EH (cell line): ENCODE measurements at places on chromosomes 4 and X.
A peak's percentile ranks its signal among the peaks of the same experiment; 100 is the strongest.

DNA sequence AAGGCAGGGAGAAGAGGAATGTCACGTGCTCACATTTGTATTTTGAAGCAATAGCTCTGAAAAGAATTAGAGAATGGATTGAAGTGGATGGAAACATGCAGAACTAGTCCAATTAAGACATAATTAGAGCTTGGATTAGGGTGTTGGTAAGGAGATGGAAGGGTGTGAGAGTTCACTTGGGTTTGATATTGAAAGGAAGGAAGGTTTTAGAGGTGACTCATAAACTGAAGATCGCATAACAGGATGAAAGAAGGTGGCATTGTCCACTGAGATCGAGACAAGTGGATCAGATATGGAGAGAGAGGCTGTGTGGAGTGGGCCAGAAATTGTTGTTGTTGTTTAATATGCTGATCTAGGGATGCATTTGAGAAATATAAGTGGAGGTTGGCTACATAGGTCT is 244.0 kb upstream of the SMIM31 start:
- no peak for DNase-seq

DNA sequence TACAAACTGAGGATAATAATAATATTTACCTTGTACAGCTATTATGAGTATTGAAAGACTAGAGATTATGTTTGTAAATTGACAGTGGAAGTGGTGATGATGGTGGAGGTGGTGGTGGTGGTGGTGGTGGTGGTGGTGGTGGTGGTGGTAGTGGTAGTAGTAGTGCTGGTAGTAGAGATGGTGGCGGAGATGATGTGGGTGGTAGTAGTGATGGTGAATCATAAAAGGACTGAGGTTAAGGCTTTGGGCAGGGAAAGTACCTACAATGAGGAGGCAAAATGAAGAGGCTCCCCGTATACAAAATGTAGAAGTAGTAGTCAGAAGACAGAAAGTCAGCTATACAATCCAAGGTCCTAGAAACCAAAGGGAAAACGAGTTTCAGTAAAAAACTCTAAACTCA is 214.1 kb downstream of the BCOR start:
- no peak for DNase-seq

GRCh38 chr4:102343964-102344519 is 1.2 kb downstream of the SLC39A8 start:
- DNase-seq: no peak

- DNase-seq: no peak
Observed at GRCh38 chr4:9845791-9846493, 64.5 kb downstream of the DRD5 start.

DNA sequence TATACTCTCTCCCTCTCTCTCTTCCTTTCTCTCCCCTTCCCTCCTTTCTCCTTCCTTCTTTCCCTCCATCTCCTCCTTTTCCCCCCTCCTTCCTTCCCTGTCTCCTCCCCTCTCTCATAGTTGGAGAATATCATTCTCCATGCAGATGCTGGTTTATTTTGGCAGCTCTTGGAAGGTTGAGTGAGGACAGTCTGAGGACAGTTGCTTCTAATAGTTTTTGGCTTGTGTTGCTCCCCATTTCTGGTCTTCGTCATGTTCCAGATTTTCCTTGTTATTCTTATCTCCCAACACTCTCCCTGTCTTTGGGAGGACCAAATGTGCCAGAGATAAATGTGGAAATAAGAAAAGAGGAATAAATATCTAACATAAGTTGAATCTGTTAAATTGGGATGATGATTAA is 263.0 kb downstream of the FRMPD4 start:
- no peak for DNase-seq

GRCh38 chr4:165680821-165681220 is 192.2 kb upstream of the TLL1 start:
- DNase-seq: no peak

DNA sequence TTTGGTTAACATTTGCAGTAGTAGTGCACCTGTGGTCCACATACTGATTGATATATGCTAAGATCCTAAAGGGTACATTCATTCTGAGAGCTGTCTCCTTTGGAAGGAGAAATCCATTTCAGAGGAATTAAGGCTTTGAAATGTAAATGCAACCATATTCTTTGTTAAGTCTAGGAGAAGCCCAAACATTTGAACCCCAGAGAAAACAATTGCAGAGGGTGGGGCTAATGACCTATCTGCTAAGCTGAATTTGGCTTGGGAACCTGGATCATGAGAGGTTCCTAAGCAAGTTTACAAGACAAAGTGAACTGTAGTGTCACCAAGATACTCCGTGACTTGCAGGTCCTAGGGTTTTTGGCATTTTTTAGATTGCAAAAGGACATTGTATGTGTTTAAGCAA is 41.2 kb downstream of the LAS1L start:
- no peak for DNase-seq

GRCh38 chrX:115949900-115950822 is 220.4 kb upstream of the AGTR2 start:
- DNase-seq: no peak

GRCh38 chrX:121028419-121028818 is 19.0 kb upstream of the GLUD2 start:
- DNase-seq: no peak

DNA sequence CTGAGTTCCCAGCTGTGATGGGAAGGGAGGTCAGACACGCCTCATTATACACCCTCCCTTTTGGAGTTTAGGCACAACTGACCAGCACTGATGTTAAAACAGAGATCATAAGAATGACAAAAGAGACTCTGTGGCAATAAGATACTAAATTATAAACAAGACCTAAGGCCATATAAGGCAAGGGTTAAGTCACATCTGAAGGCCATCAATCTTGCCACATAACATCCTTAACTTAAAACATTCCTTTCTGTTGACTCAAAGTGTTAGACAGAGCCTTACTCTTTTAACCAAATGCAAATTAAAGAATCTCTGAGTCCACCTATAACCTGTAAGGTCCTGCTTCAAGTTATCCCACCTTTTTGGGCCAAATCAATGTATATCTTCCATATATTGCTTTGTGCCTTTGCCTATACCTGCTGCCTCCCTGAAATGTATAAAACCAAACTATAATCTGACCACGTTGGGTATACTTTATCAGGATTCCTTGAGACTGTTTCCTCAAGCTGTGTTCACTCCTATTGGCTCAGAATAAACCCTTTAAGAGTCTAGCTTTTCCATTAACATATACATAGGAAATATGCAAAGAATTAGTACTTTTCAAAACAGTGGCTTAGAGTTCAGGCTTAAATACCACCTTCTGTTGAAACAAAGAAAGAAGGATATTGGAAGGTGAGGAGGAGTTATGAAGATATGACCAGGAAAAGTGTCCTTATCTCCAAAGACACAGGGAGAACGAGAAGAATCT is 214.4 kb upstream of the PPP1R2C start:
- DNase-seq: no peak

- peak; percentile 86 for DNase-seq
Observed at GRCh38 chrX:100636321-100636991, at the start of gene TSPAN6. TSS of gene TSPAN6 (minus strand) at chrX:100636806. CDS start at chrX:100636694, 112 bp downstream.

DNA sequence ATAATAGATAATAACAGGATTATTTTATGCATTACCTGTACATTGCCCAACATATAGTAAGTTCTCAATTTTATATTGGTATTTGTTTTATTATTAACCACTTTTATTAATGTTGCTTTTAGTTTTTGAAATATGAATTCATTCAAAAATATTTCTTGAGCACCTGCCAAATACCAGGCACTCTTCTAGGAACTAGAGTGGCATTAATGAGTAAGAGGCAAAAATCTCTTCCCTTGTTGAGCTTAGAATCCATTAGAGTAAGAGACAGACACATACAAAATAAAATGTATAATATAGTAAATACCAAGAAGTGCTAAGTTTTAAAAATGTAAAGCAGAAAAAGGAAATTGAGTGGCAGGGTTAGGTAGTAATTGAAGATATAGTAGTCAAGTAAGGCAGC is 45.8 kb downstream of the TET2 start:
- no peak for DNase-seq

DNA sequence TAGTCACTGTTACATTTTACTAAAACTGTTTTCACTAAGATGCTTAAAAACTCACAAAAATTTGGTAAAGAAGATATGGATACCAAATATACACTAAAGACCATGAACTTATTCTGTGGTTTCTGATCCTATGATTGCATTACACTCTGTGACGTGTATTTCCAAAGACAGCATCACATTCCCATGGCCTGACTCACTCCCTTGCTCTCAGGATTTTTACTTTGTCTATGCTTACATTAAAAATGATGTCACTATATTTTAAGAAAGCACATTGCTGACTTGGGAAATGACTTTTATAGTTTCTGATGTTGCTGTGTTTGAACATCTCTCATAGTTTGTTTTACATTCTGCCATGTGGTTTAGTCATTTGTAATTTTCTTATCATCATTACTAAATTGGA is 327.9 kb upstream of the MAGEB18 start:
- DNase-seq: no peak

GRCh38 chr4:173515458-173515857 is 14.6 kb downstream of the HAND2 start:
- no peak for DNase-seq

- no peak for DNase-seq
Observed at GRCh38 chr4:11805842-11806241, 377.1 kb upstream of the HS3ST1 start.

DNA sequence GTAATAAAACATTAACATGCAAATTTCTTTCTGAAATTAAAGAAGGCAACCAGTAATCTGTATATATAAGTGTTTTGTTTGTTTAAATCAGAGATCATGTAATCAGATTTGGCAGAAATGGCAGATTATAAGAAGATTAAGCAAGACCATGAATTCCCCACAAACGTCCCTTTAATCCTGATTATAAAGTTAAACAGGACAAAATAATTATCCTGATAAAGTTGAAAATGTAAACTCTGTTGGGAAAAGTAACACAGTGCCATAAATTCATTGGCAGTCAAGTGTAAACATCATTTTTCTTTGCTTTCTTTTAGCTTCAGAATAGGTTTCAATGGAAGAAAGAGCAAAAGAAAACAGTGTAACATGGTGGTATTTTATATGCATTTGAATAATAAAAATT is 256.3 kb downstream of the KCNIP4 start:
- DNase-seq: no peak

GRCh38 chr4:13700021-13700857 is 72.7 kb upstream of the BOD1L1 start:
- DNase-seq: peak; percentile 87

GRCh38 chrX:49233176-49233575 is at the start of gene CACNA1F:
TSS of gene CACNA1F (minus strand) at chrX:49233340. CDS start at chrX:49233309, 31 bp downstream.
- no peak for DNase-seq

- peak; percentile 73 for DNase-seq
Observed at GRCh38 chr4:150242820-150243458, 164.7 kb downstream of the DCLK2 start.

- DNase-seq: no peak
Observed at GRCh38 chr4:10108818-10109783, 7.5 kb downstream of the WDR1 start.

DNA sequence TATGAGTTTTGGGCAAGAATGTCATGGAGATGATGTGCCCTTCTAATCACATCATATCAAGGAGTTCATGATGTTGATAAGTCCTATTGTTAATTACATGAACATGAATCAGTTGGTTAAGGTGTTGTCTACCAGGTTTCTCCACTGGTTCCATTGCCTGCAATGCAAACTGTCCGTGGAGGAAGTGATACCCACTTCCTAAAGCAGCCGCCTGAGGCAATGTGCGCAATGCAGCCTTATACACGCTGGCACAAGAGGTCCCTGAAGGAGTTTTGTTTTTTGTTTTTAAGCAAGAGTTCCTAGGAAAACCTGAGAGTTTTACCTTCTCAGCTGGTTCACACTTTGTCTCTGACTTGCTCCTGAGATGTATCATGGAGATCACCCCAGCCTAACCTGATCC is 5.9 kb upstream of the GPKOW start:
- DNase-seq: no peak

- DNase-seq: no peak
Observed at GRCh38 chr4:16713271-16713670, 185.2 kb downstream of the LDB2 start.

GRCh38 chr4:183995570-183995969 is 90.5 kb downstream of the STOX2 start:
- DNase-seq: no peak

GRCh38 chr4:17981063-17981462 is 40.5 kb downstream of the LCORL start:
- peak; percentile 6 for DNase-seq

DNA sequence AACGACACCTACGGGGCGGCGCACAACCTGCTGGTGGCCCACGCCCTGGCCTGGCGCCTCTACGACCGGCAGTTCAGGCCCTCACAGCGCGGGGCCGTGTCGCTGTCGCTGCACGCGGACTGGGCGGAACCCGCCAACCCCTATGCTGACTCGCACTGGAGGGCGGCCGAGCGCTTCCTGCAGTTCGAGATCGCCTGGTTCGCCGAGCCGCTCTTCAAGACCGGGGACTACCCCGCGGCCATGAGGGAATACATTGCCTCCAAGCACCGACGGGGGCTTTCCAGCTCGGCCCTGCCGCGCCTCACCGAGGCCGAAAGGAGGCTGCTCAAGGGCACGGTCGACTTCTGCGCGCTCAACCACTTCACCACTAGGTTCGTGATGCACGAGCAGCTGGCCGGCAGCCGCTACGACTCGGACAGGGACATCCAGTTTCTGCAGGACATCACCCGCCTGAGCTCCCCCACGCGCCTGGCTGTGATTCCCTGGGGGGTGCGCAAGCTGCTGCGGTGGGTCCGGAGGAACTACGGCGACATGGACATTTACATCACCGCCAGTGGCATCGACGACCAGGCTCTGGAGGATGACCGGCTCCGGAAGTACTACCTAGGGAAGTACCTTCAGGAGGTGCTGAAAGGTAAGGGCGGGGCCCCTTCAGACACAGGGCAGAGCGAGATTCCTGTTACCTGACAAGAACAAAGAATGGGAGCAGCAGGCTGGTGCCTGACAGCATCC is 11.7 kb downstream of the RPL9 start:
- peak; percentile 22 for DNase-seq

GRCh38 chrX:134294548-134294947 is 57.6 kb downstream of the CCDC160 start:
- DNase-seq: peak; percentile 0

GRCh38 chrX:155867821-155868220 is 13.3 kb upstream of the VAMP7 start:
- no peak for DNase-seq

DNA sequence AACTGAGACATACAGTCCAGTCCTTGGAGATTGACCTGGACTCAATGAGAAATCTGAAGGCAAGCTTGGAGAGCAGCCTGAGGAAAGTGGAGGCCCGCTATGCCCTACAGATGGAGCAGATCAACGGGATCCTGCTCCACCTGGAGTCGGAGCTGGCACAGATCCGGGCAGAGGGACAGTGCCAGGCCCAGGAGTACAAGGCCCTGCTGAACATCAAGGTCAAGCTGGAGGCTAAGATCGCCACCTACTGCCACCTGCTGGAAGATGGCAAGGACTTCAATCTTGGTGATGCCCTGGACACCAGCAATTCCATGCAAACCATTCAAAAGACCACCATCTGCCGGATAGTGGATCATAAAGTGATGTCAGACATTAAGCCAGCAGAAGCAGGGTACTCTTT is 20.4 kb upstream of the FRMPD3 start:
- peak; percentile 32 for DNase-seq

- peak; percentile 48 for DNase-seq
Observed at GRCh38 chr4:121989715-121990114, 37.9 kb upstream of the TRPC3 start.
